Activated T-helper 2 cell treated with anti-CD3 and anti-CD28 coated beads, Interferon-gamma antibody, Interleukin-2, Interleukin-4, amounts not matched to agents 10 μg/mL and 5 μg/mL and 100 μg/mL, durations not matched to agents 14 hours and 24 hours and 36 hours (primary cell): ENCODE measurements at places on chromosomes 12 and 14. TPM values are rescaled to one million over a fixed set of nuclear protein-coding genes. Genes with fewer than 3 reads are reported as not detected.
A peak's percentile ranks its signal among the peaks of the same experiment; 100 is the strongest.

DNA sequence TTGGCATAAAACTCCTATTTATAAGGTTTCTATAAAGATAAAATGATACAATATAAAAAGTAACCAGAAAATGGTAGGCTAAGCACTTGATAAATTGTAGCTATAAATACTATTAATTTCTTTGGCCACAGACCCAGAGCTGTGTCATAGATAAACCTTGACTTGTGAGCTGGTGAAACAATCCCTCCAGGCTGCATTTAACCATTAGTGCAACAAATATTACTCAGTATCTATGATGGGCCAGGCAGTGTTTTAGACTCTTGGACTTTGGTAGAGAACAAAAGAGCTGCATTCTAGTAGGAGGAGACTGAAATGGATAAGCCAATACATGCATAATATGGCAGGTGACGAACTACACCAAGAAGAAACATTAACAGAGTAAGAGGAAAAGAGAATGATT, 178.1 kb downstream of the BTG1 start:
- DNase-seq = no peak

Gene FAM181A
- not detected in 2 replicates for total RNA-seq

GRCh38 chr14:51242545-51243490, 2.8 kb downstream of the TMX1 start:
- no peak for DNase-seq

- no peak for DNase-seq
These were observed 66.7 kb upstream of the FRMD6 start for GRCh38 chr14:51585055-51585454.

DNA sequence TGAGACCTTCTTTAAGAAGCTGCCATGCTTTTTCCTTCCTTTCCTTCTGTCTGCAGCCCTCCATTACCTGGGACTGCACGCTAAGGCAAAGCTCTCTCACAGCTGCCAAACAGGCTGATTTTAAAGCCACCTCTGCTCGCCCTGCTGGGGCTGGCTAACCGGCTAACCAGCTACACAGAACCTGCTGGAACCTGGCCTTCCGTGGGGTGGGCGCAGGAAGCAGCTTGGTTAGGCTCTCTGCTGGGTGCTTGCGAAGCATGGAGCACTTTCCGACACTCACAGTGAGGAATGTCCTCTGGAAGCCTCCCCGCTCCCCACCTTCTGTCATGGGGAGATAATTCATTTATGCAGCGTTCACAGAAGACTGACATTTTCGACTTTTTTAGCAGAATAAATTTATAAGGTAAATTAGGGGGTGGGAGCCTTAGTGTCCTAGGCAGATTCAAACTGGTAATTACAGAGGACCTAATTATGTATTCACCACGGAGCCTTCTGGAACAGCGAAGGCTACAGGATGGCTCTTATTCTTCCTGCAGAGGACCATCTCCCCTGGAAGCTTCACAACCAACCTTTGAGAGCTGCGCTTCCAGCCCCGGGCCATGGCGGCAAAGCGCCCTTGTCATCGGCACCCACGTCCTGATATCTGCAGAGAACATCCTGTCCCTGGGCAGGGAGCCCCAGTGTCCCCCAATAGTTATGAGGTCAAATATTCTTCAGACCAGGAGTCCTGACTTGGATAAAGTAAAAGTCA, 12.4 kb upstream of the BCL11B start:
- no peak for DNase-seq

Gene RIN3
- total RNA-seq = 21.1 and 22.1 TPM in 2 replicates

Gene FBXO21
- 24.3 and 27.3 TPM in 2 replicates for total RNA-seq

Gene DAZAP2
- 151 and 152 TPM in 2 replicates for total RNA-seq

Gene COCH
- total RNA-seq = 1.7 and 1.9 TPM in 2 replicates

GRCh38 chr14:61860294-61860918, 98.2 kb downstream of the SNAPC1 start:
- DNase-seq = peak; percentile 56

DNA sequence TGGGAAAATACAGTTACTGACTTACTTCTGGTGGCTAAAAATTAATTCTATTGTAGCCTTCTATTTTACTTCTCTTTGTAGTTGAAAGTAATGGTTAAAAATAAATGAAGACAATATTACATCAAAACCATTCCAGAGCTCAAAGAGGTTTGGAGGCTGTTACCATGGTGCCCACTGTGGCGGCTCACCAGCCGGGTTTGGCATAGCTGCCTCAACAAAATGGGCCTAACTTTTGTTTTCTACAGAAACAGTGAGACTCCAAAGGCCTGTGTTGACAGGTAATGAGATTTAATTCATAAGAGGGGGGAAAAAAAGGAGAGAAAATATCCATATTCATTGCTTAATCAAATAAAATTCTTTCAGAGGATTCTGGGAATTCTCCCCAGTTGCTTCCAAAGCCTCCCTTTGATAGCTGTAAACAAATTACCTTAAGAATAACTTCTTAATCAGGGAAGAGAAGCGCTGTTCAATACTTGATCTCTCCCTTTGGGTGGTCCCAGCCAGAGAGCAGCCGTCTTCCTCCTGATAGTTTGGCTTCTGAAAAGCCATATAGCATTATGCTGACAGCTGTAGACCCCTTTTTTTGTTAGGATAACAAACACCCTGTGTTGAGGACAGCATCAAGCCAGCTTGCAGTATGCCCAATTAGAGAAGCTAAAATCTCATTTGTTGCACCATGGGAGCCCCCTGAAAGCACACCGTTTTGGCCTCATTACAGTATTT, 266.8 kb downstream of the NEDD1 start:
- DNase-seq = no peak

DNA sequence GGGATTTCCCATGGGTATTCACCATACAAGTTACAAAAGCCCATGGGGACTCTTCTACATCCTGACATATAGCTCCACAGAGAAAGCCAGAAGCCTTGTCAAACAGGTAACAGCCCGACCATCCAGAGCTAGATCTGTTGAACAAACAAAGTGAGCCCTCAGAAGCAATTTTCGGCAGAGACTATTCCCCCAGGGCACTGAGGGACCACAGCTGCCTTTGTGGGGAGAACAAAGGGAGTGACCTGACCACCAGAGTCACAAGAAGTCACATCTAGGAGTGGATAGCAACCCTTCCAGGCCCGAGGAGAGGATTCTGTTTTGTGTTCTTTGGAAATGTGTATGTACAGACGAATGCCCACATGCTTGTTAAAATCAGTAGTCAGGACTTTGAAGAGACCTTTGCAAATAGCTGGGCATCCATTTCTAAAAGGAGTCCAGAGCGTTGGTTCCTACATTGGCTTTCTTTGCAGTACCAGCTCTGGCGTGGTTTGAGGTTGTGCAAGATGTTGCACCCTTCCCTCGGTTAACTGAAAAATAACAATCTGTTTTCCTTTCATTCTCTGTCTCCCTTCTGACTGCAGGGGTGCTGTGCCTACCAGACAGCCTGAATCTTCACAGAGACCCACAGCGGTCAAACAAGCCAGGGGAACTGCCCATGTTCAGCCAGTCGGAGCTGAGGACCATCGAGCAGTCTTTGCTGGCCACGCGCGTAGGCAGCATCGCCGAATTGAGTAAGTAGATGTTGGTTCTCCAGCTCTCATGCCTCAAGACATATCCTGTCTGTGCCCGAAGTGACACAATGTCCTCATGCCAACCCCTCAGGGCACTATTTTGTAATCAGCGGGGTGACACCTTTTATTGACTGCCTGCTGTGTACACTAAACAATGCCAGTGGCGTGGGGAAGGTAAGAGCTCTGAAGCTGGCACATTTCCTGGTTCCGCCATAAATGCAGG, 165.4 kb upstream of the PWP1 start:
- no peak for DNase-seq

Gene TBX5
- not detected in 2 replicates for total RNA-seq

GRCh38 chr14:104804481-104805325, 3.8 kb downstream of the ZBTB42 start:
- DNase-seq = no peak

Gene RD3L
- total RNA-seq = not detected in 2 replicates

- no peak for DNase-seq
These were observed 56.0 kb downstream of the MSRB3 start for GRCh38 chr12:65334521-65334920.

- no peak for DNase-seq
These were observed 2.0 kb downstream of the CRY1 start for GRCh38 chr12:107091381-107091780.

Gene GPR84
- 1.8 and 2.3 TPM in 2 replicates for total RNA-seq

GRCh38 chr12:4274396-4275015, 944 bp downstream of the CCND2 start:
- DNase-seq = no peak

DNA sequence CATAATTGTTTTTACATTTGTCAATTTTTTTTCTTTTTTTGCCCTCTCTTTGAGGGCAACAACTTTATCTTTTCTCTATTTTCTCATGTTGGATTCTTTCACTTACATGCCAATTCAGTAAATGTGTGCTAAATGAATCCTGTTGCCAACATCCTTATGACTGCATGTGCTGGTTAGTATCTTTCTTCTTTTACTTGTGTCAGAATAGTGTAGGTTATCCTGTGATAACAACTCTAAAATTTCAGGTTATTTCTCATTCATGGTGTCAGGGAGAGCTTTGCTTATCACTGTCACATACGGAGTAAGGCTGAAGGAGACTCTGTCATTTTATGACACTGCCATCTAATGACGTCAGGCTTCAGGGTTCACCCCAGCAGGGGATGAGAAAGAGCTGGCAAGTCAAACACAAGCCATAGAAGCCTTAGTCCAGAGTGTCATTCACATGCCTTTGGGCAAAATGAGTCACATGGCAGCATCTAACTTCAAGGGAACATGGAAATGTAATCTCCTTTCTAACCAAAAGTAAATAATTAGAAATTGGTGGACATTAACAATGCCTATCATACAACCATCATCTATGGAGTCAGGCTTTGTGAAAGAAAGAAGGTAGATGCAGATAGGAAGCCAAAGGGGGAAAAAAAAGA, 242.5 kb upstream of the ATP2B1 start:
- DNase-seq = no peak

DNA sequence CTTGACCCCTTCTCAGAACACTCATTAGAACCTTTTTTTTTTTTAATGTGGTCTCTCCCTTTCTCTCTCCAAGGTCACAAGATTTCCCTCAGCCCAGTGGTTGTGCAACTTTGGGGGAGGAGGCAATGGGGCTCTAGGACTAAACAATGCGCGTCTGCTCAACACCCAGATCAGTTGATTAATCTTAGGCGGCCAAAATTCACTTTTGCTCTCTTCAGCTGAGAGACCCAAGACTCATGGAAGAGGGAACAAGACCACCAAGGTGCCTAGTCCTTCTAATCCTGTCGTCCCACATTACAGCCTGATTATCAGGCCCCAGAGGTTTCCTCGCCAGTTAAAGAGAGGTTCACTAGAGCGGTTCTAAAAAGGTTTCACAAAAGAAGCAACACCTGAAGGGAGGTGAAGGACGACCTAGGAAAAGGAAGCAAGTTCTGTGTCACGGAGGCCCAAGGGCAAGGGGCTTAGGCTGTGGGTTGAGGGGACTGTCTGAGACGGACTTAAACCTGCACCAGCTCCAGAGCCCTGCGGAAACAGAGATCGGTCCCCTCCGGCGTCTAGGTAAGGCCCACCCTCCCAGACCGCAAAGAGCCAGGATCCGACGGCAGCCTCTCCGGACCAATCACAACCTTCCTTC, 824 bp upstream of the TARBP2 start:
- peak; percentile 32 for DNase-seq

DNA sequence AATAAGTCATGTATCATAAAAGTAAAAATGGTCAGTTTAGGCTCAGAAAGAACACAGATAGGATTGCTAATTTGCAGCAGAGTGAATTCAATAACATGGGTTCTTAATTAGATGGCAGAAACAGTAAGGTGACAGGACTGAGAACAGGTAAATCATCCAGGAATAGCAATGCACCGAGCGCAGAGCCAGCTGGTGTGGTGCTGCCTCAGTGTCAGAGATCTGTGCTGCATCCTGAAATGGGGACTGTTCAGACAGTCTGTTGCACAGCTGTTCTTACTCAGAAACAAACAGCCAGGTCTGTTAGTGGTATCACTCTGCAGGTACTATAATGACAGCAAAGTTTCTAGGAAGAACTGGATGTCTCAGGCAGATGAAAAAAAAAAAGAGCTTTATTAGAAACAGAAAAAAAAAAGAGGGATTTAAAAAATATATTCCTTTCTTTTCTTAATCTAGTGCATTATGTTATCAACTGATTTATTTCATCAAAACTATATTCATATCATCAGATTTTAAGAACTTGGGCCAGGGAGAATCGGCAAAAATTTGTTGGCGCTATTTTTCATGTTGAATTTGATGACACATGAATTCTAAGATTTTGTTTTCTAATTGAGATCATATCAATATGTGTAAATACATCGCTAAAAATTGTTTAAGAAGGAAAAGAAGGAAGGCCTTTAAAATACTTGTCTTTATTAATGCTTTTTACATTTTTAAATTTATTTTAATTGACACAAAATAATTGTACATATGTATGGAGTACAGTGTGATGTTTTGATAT, 501.8 kb downstream of the PRKD1 start:
- no peak for DNase-seq

Gene HOXC10
- total RNA-seq = not detected in 2 replicates

- no peak for DNase-seq
These were observed 1.1 kb upstream of the HOXC4 start for GRCh38 chr12:54052438-54053002.

DNA sequence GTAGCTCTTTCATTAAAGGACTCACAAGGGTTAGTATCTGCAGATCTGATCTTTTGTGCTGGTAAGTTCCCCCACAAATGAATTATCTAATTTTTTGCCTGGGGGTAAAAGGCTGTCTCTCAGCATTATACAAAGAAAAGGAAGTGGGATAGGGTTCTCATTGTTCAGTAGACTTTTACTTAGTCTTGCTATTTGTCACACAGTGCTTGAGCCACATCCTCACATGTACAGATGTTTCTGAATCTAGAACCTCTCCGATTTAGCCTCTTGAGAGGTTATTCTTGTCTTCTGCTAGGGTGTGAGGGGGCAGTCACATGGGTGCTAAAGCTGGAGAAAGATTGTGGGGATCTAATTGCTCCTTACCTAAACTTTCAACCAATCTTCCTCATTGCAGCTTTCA, 93.0 kb downstream of the SLC41A2 start:
- DNase-seq = no peak

Gene PDZRN4
- total RNA-seq = not detected in 2 replicates

DNA sequence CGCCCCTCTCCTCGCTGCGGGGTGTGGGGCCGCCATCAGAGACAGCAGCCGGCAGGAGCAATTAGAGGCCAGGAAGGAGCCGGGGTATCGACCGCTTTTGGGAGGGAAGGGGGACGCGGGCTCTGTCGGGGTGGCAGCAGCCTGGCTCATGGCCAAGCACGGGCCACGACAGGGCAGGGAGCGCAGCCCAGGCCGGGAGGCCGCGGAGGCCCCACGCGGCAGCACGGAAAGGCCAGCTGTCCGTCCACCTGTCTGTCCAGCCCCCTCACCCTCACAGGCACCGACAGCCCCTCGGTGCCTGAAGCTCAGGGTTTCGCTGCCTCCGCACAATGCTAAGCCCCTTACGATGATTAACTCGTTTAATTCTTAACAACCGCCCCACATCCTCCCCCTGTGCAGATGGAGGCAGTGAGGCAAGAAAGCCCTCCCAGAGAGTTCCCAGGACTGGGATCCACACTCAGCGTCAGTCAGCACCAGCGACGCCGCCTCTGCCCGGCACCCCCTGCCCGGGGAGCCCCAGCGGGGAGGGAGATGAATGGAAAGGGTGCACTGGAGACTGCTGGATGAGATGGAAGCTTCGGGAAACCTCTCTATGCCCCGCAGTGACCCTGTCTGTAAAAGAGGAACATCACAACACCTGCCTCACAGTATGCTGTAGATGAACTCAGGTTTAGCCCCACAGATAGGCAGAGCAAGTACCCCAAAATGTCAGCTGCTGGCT, 23.7 kb downstream of the NCOR2 start:
- DNase-seq = no peak

Gene KCNK13
- total RNA-seq = 0.18 TPM in 1 of 2 replicates, not detected in the other
